ENCODE measurements at places on chromosomes 5 and 9.

DNA sequence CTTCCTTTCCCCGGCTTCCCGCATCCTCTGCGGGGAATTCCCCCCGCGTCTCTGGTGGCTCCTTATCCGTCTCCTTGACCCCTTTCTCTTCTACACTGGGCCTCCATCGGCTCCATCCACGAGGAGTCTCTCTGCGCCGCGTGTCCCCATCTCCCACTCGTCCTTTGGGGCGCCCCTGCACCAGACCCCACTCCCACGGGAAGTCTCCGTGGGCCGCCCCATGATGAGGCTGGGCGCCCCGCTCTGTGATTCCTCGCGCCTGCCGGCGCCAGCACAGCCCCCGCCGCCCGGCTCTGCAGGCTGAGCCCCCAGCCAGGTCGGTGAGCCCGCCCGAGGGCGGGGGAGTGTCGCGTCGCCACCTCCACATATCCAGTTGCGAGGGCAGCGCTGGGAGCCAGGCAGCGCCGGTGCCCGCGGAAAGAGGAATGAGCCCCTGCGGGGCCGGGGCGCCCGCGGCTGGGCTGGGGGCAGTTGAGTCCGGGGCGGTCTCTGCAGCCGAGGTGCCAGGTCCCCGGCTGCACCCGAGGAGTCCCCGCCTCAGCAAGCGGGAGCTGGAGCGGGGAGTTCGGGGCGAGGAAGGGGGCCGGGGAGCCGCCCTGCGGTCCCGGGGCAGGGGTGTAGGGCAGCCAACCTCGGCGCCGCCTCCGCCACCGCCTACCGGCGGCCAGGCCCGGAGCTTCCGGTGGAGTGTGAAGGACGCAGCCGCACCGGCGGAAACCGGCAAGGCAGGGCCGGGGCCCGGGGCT, 2.1 kb upstream of the TRAF1 start:
- DNase-seq: peak; percentile 40

DNA sequence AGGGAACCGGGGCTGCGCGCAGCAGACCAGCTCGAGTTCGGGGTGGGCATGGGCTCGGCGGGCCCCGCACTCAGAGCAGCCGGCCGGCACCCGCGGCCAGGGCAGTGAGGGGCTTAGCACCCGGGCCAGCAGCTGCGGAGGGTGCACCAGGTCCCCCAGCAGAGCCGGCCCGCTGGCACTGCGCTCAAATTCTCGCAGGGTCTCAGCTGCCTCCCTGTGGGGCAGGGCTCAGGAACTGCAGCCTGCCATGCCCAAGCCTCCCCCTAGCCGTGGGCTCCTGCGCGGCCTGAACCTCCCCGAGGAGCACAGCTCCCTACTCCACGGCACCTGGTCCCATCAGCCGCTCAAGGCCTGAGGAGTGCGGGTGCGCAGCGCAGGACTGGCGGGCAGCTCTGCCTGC, 172.9 kb upstream of the SLC30A5 start:
- DNase-seq: no peak

DNA sequence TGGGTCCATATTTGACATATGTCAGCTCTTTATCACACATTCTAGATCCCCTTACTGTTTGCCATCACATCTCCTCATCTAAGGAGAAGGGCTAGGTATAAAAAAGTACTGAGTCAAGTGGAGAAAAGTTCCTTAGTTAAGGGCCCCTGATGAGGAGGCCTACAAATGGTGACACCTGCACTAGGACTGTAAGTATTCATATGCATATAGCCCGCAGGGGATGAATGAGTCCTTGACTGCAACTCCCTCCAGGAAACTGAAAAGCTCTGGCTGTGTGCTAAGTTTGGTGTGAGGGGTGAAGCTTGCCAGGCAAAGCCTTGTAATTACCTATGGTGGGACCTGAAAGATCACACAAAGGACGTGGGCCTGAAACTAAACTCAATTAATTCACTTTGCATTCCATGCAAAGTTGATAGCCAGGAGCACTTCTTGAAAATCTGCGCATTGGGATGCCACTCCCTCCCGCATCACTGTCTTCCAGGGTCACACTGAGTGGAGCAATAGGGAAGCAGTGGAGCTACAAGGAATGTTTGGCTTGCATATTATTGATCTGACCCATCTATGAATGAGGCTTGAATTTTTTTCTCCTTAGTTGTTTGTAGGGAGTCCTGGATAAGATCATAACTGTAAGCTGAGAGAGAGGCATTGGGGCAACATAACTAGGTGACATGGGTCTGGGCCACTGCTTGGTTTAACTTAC, 11.9 kb upstream of the EQTN start:
- DNase-seq: no peak

- DNase-seq: peak; percentile 8
Measured at GRCh38 chr9:108634204-108634603, 221.6 kb downstream of the ACTL7B start.

GRCh38 chr5:33854733-33855151, 37.0 kb downstream of the ADAMTS12 start:
- no peak for DNase-seq

GRCh38 chr9:98057138-98057799, 737 bp downstream of the NANS start:
- no peak for DNase-seq

- DNase-seq: no peak
Measured at GRCh38 chr9:130541533-130541932, 37.8 kb upstream of the FUBP3 start.

- no peak for DNase-seq
Measured at GRCh38 chr5:55902696-55903095, 51.5 kb downstream of the IL31RA start.

GRCh38 chr9:129327552-129328328, 149.7 kb upstream of the IER5L start:
- DNase-seq: no peak

DNA sequence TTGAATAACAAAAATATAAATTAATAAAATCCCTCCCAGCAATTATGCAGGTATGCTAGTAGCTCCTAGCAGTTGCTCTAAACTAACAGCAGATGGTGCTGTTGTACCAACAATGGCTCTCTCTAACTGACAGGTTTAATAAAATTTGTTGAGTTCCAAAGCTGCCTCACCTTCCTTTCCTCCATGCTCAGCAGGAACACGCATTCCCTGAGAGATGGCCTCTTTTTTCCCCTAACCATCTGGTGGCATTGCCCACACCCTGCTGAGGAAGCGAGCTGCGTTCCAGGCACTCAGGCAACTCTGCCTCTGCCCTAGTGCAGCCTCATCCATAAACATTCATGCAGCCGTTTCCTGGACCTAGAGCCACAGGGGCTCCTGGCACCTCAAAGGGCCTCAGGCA, 106.2 kb downstream of the KLHL3 start:
- DNase-seq: peak; percentile 63

DNA sequence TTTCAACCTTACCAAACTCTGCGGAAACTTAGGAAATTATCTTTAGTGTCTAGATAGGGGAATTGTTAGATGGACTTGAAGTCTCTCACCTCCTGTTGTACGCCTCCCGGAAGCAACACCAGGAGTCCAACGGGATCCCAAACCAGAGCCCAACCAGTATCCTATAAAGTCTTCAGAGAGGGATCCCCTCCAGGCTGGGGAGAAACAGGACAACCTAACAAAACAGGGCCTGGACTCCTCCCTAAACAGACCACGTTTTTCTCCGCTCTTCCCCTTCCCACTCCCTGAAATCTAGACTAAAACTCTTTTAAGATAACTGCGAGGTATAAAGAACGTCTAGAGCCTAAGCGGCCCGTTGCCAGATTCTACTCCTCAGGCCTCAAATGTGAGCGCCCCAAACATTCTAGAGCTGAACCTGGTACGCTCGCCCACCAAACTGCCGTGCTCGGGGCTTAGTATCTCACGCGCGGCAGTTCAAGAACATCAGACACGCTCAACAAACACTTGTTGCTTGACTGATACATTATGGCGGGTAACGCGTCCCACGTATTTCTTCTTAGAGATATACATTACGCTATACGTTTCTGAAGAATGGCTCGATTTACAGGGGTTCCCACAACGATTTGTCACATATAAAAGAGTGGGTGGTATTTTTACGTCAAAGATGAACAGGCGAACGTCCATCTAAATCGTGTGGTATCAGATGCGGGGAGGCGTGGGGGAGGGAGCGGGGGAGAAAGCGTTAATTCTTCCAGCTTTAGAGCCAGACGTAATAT, 663 bp upstream of the SMIM27 start:
- peak; percentile 70 for DNase-seq

DNA sequence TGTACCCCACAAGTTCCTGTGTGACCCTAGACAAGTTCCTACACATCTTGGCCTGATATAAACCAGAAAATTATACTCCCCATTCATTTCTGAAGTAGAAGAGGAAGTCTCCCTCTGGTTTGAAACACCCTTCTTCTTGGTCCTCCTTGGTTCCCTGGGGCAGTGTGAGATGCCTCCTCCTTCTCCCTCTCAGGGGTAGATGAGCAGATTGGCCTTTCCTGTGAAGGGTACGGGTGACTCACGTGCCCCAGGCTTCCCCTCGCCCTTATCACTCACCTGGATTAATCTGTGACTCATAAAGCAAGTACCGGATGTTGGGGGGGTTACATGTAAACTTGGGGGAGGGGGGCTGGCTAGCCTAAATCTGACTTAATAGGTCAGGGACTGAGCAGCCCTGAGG, 11.1 kb upstream of the AQP3 start:
- DNase-seq: no peak

- DNase-seq: no peak
Measured at GRCh38 chr5:144121577-144121976, 48.9 kb downstream of the YIPF5 start.

GRCh38 chr5:173884402-173885053, 3.6 kb upstream of the CPEB4 start:
- DNase-seq: no peak

GRCh38 chr9:85224301-85224700, 517.5 kb downstream of the AGTPBP1 start:
- no peak for DNase-seq

GRCh38 chr5:132953710-132954109, 9.7 kb downstream of the AFF4 start:
- no peak for DNase-seq

- peak; percentile 73 for DNase-seq
Measured at GRCh38 chr5:151080613-151081430, at the start of gene TNIP1. Gene TNIP1 (minus strand): TSS chr5:151081034. CDS start chr5:151065095, 15,939 bp downstream.

- no peak for DNase-seq
Measured at GRCh38 chr9:81578606-81579005, 110.7 kb downstream of the TLE1 start.

DNA sequence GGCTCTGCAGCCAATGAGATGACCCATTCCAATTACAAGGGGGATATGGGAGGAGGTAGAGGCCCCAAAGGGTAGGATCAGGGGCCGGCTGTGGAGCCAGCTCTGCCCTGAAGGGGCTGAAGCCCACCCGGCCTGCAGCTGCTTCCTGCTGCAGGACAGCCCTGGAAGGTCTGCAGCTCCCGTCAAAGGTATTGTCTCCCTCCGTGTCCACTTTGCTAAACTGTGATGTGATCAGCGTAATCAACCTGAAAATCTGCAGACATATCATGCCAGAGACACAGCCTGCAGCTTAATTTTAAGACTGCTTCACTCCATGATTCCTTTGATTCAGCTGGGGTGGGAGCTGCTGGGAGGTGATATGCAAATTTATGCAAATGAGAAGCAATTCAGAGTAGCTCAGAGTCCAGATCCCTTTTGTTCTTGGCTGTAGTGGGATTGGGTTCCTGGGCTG, 90.7 kb downstream of the GADD45G start:
- peak; percentile 60 for DNase-seq
